Cerebellar cortex (tissue), 1 donor: ENCODE measurements at places on chromosomes 3 and 15.

- DNase-seq: peak; percentile 18
These were observed 302.5 kb upstream of the GADL1 start for GRCh38 chr3:31196881-31197364.

DNA sequence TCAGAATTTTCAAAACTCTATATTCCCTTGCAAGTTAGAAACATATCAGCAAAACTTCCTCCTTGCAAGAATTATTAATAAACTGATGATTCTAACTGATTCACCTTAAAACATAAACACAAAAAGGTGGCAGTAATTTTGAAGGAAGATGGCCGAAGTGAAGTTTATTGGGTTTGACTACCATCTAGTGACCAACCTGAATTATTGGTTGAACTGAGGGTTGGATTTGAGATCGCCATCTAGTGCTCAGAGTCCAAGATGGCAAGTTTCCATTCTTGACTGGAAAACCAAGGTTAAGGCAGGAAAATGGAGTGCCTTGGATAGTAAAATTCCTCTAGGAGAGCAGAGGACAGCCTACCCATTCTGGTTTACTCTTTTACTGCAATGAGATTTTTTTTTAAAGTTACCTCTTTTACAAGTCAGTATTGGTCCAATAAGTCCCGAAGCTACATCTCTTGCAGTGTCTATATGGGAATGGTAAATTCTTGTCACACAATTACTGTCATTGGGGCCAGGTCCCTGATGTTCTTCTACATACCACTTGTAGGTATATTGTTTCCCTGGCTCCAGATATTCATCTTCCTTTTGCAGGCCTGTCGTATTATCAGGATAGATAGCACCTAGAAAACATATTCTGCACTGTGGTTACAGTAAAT lies 51.6 kb upstream of the CP start:
- peak; percentile 93 for DNase-seq

DNA sequence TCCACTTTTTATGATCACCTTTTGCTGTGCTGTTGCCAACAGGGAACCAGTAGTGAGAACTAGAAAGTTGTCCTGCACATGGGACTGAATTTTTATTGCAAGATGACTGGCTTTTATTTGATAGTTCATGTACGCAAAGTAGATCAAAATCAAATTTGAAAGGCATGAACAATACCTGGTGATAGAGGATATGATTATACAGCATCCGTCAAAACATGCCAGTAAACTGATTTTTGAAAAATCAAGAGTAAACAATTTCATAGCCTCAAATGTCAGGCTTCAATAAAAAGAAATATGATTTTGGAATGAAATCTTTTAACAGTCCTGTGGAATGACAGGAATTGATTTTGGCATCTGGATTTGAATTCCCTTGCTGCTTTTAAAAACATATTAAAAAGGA lies 219.6 kb upstream of the LRRN1 start:
- DNase-seq: no peak

GRCh38 chr3:150462108-150462507 lies 54.0 kb downstream of the TSC22D2 start:
- no peak for DNase-seq

- DNase-seq: no peak
These were observed 117.3 kb upstream of the PRR20G start for GRCh38 chr3:127405010-127405598.

GRCh38 chr3:65052101-65052500 lies 364.3 kb upstream of the ADAMTS9 start:
- no peak for DNase-seq

- DNase-seq: no peak
These were observed 8.9 kb downstream of the CMTM6 start for GRCh38 chr3:32493437-32494414.

DNA sequence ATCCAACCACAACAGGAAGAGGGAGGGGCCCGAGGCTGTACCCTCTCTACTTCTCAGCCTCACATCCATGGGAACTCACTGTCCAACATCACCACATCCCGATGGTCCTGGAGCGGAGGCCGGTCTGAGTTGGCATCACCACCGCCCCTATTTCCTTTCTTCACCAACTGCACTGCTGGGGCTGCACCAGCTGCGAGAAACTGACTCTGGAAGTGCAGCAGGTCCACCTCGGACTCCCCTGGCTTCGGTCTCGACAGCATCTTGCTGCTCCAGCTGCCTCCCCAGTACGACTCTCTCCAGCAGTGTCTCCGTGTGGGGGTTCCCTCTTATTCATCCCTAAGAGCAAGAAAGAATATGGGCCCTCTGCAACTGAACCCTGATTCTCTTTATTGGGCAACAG lies 7.2 kb downstream of the RPAP1 start:
- no peak for DNase-seq
